ENCODE measurements at places on chromosomes 5 and 9. TPM values are rescaled to one million over a fixed set of nuclear protein-coding genes. Genes with fewer than 3 reads are reported as not detected.

GRCh38 chr5:10700516-10700915 lies 60.5 kb downstream of the DAP start:
- no peak for DNase-seq
- no peak overlapping the region for H3K4me3 ChIP-seq
- H3K36me3 ChIP-seq = no peaks in the 10 kb centered on the region

DNA sequence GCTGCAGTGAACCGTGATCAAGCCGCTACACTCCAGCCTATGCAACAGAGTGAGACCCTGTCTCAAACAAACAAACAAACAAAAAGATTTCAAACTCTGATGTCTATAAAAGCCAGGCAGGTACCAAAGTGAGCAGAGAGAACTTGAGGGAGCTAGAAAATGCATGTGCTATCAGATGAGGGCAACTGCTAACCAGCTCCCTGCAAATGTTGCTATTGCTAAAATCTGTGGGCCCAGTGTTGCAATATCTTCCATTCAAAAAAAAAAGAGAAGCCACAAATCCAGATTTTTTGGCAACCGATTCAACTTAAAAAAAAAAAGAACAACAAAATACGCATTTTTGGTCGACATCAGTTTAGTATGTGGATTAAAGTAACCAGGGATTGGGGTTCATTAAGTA lies 5.5 kb downstream of the UBE2D2 start:
- no peak overlapping the region for H3K4me3 ChIP-seq
- no peak overlapping the region for H3K27ac ChIP-seq
- H3K27me3 ChIP-seq = no peaks in the 10 kb centered on the region
- no peak for DNase-seq
- no peaks in the 10 kb centered on the region for H3K36me3 ChIP-seq

- no peaks in the 10 kb centered on the region for H3K36me3 ChIP-seq
- DNase-seq = peak; percentile 65
- H3K4me1 ChIP-seq = peaks cover 55% of the 10 kb centered on the region
- no peak overlapping the region for H3K27ac ChIP-seq
- no peaks in the 10 kb centered on the region for H3K27me3 ChIP-seq
- no peak overlapping the region for H3K4me3 ChIP-seq
These were observed 16.0 kb downstream of the SLC22A5 start for GRCh38 chr5:132385326-132386105.

GRCh38 chr5:130198927-130199326 lies 294.7 kb downstream of the CHSY3 start:
- H3K4me3 ChIP-seq = no peak overlapping the region
- DNase-seq = no peak
- H3K4me1 ChIP-seq = no peaks in the 10 kb centered on the region
- no peaks in the 10 kb centered on the region for H3K27me3 ChIP-seq
- no peak overlapping the region for H3K27ac ChIP-seq

AKNA gene
- 20.5 TPM for total RNA-seq

URM1 gene
- total RNA-seq = 39.2 TPM

Data from heart right ventricle (tissue), 16 donors.